ENCODE measurements at places on chromosomes 11 and 22.
A peak's percentile ranks its signal among the peaks of the same experiment; 100 is the strongest.

DNA sequence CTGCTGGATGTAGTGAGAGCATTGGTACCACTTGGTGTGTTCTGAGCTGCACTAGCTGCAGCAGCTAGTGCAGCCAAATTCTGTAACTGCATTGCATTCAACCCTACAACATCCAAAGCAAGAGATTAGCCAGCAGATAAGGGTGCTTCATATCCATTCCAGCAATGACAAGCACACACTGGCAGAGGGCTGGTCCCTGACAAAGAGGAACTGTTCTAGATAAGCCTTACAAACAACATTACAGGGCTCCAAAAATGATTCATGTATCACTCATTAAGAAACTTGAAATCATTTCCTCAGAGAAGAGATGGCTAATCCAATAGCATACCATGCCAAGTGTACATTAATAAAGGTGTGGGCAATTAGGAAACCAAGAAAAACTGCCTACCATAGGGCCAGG, 28.4 kb upstream of the RAPSN start:
- no peak for DNase-seq

GRCh38 chr11:98600786-98601773, 419.7 kb upstream of the CNTN5 start:
- DNase-seq: no peak

DNA sequence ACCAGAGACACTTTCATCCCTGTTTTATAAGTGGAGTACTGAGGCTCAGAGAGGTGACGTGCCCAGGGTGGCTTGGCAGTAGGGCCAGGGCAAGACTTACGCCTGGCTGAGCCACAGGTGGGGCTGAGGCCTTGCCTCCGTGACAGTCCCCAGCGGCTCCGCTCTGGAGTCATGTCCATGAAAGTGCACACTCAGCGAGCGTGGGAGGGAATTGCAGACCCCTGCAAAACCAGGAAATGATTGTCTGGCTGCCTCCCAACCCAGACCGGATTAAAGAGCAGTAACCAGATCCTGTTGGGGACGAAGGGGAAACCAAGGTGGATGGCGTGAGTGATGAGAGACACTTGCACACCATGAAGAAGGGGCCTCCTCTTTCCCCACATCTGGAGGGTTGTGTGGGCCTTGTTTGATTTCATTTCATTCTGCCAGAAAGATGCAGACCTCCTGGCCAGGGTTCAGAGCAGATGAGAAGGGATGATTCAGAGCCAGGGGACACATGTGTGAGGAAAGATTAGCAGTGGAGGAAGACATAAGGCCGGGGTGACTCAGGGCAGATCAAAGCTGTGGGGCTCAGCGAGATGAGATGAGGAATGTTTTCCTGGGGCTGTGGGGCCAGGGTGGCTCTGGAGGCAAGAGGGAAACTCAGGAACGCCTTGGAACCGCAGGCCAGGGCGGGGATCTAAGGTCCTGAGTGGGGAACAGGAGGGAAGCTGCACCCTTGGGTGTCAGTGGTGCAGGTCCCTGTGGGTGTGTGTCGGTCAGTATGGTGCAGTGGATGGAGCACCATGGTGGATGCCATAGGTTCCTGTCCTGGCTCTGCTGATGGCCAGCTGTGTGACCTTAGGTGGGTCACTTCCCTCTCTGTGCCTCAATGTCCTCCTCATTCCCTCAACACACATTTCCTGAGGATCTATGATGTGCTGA, 29.9 kb upstream of the LRRC32 start:
- DNase-seq: peak; percentile 95

- no peak for DNase-seq
Observed at GRCh38 chr11:110763249-110764011, 51.2 kb upstream of the ARHGAP20 start.

DNA sequence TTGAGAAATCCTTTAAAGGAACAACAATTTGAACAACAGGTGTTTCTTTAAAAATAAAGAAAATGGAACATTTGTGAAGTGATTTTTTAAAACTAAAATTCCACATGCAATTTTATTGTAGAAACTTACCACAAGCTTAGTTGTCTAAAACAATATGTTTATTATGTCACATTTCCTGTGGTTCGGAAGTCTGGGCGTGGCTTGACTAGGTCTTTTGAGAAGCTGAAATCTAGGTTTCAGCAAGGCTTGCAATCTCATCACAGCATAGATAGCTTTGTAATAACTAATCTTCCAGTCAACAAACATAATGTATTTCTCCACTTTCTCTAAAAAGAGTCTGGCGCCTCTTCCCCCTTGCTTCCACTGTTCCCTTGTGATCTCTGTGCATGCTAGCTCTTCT, 27.0 kb downstream of the MS4A6A start:
- DNase-seq: no peak

GRCh38 chr11:112050721-112051120, 23.1 kb downstream of the PIH1D2 start:
- DNase-seq: no peak

- DNase-seq: peak; percentile 53
Observed at GRCh38 chr11:45655347-45655756, 10.1 kb downstream of the CHST1 start.

DNA sequence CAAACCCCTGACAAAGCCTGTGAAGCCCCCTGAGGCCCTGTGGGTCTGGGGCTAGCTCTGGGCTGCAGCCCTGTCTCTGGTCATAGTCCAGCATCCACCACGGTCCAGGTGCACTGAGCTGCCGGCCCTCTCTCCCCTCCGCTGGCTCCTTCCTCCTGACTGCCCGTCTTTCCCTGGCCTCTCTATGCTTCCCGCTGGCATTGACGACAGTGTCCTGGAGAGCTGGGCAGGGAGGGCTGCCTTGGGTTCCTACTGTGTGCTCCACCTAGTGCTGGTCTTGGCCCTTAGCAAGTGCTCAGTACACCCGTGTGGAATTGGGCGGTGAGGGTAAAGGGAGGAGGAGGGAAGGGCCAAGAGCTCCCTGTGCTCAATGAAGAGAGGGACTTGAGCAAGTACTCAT, 868 bp upstream of the MYEOV start:
- DNase-seq: no peak

DNA sequence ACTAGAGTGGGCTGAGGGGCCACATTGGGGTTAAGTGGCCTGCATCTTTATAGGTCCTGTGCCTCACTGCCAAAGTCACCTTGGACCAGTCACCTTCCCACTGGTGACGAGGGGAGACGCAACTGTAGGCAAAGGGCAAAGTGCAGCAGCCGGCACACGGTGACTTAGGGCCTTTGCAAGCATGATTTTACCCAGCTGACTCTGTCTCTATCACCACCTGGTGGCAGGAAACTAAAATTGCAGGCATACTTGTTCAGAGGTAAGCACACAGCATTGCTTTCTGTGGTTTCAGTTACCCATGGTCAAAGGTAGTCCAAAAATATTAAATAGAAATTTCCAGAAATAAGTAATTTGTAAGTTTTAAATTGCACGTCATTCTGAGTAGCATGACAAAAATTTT, 1164.4 kb downstream of the BRD1 start:
- no peak for DNase-seq

GRCh38 chr11:45662665-45663485, 2.5 kb downstream of the CHST1 start:
- peak; percentile 81 for DNase-seq

GRCh38 chr11:131770801-131771200, 400.4 kb downstream of the NTM start:
- DNase-seq: no peak

DNA sequence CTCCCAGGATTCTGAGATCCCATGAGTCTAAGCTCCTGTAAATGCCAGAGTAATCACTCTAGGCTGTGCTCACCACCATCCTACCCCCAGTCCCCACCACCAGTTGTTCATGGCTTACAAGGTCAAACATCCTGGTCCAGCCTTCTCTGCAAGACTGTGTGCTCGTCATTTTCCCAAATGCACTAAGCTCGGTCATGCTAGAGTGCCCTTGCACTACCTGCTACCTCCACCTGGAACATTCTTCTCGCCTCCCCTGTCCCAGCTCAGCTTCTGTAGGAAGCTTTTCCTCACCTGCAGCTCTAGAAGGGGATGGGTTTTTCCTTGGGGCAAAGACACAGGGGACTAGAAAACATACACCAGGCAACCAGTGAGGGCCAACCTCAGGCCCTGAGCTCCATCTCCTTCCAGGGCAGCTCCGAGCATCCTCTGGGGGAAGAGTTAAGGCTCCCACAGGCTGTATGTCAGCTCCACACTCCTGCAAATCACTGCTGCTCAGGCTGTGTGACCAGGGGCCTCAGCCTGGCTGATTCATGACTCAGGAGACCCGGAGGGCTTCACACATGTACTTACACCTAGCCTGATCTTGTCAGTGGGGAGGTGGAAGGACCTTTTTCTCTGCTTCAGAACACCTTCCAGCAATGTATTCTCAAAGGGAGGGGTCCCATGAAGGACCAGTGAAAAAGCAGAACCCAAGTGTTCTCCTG, 37.2 kb upstream of the CSNK2A3 start:
- no peak for DNase-seq

GRCh38 chr22:30254314-30254713, 7.8 kb upstream of the LIF start:
- DNase-seq: no peak

DNA sequence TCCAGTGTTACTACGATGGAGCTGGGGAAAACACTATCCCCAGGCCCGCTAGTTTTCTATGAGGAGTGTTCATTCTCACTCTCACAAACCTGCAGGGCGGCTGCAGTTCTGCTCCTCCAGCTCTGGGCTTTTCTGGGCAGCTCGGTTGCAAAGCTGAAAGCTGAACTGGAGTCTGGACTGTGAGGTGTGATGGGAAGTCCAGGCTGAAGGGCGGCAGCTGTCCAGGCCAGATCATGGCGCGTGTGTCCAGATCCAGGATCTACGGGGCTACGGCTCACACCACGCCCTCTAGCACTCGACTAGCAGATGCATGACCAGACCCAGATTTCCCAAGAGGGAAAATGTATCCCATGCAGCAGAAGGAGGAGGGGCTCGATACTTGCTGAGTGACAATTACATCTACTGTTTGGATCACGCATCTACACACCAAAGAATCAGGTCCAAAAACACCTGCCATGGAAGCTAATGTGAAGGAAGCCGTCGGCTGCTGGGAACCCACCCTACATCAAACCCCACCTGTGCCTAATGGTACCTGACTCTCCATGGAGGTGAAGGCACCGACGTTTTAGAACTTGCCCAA, 555.0 kb downstream of the BRD1 start:
- DNase-seq: no peak

DNA sequence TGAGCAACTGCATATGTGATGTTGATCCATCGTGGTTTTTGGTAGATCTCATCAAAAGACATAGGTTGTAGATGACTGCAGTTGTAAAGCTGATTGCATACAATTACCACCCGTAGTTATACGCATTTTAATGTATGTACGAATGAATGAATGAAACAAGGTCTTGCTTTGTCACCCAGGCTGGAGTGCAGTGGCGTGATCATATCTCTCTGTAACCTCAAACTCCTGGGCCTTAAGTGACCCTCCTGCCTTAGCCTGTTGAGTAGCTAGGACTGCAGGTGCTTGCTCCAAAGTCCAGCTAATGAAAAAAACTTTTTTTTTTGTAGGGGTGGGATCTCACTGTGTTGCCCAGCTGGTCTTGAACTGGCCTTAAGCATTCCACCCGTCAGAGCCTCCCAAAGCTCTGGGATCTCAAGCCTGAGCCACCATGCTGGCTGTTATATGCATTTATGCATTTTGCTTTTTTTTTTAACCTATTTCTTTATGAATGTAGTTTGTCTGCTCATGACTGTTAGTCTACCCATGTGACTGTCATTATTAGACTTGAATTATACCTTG, 53.5 kb downstream of the PPP6R3 start:
- DNase-seq: no peak

- DNase-seq: no peak
Observed at GRCh38 chr11:69393865-69394233, 87.6 kb upstream of the LINC01488 start.

- DNase-seq: no peak
Observed at GRCh38 chr11:31796499-31797189, 14.5 kb downstream of the PAX6 start.

GRCh38 chr11:111448831-111449557, 63.2 kb downstream of the BTG4 start:
- DNase-seq: no peak

GRCh38 chr11:60485987-60486386, 6.6 kb upstream of the MS4A12 start:
- peak; percentile 38 for DNase-seq

- no peak for DNase-seq
Observed at GRCh38 chr11:90916706-90917105, 693.9 kb upstream of the CHORDC1 start.

GRCh38 chr11:125390946-125391345, 105.1 kb downstream of the FEZ1 start:
- no peak for DNase-seq

DNA sequence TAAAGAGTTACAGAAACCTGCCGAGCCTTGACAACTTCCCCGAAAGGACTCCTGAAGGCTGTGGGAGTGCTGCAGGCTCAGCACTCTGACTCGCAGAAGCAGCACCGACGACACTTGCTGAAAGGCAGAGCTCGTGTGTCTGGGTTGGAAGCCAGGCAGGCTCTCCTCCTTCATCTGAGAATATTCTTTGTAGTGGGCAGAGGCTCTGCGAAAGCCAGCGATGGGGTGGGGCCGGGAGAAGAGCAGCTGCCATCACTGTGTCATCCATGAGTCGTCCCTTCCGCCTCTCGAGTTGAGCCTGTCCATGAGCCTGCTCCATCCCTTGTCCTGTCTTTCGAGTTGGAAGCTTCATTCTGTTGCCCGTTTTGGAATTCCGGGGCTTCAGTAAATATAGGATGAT, 11.9 kb downstream of the GLB1L2 start:
- no peak for DNase-seq

GRCh38 chr11:117597071-117597470, 199.9 kb downstream of the DSCAML1 start:
- no peak for DNase-seq

- DNase-seq: peak; percentile 30
Observed at GRCh38 chr11:110798201-110798900, 86.1 kb upstream of the ARHGAP20 start.

GRCh38 chr22:16866167-16866566, 41.0 kb upstream of the XKR3 start:
- no peak for DNase-seq

GRCh38 chr11:25272214-25272613, 775.4 kb downstream of the LUZP2 start:
- no peak for DNase-seq

DNA sequence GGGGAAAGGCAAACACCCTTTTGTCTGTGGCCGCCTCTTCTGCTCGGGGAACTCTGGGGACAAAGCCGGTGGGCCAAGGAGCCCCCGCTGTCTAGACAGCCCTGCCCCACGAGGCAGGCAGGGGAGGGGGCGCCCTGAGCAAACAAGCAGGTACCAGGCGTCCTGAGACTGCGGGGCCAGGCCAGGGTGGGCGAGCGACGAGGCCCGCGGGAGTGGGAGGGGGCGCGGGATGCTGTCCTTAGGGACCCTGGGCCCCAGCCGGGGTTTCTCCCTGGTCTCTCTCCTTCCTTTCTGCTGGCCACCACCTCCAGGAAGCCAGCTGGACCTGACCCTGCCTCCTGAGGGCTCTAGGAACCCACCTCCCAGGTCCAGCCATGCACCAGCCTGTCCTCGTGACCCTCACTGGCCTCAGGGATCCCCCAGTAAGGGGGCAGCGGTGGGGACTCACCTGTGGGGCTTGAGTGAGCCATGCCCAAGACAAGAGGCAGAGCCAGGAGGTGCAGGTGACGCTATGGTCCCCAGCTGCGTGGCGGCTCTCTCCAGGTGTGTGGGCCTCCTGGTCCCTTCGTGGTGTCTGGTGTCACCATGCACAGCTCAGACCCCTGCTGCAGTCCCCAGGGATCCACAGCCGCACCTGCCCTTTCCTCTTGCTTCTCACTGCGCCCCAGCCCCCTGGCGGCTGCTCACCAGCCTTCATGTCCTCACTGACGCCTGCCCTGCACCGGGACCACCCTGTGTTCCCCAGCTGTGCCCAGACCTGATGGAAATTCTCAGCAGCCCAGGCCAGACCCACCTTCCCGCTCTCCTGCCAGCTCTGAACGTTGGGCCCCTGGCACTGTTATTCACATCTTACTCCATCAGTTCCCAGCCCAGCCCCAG, 26.5 kb upstream of the MUC5AC start:
- no peak for DNase-seq
